Stimulated activated CD4-positive, alpha-beta T cell treated with anti-CD3 and anti-CD28 coated beads, Interleukin-4, amount 100 ng/mL, for 4 hours (primary cell): ENCODE measurements at places on chromosomes 3 and 15.
A peak's percentile ranks its signal among the peaks of the same experiment; 100 is the strongest.

GRCh38 chr3:54206874-54207273 lies 84.5 kb downstream of the CACNA2D3 start:
- no peak for DNase-seq

DNA sequence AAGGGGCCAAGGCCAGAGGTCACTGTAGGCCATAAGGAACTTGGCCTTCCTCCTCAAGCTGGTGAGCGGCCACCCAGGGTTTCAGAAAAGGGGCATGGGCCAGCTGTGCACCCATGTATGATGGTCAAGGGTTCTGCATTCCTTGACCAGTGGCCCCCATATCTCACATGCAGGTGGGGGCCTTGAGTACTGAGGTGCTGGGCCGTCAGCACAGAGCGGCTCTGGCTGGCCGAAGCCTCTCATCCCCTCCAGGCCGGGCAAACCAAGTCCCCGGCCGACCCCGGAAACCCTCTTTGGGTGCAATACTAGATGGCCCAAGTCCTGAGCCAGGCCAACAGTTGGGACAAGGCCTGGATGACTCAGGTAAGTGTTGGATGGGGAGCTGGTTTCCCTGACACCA lies 9.5 kb downstream of the ALG3 start:
- DNase-seq, result no peak

DNA sequence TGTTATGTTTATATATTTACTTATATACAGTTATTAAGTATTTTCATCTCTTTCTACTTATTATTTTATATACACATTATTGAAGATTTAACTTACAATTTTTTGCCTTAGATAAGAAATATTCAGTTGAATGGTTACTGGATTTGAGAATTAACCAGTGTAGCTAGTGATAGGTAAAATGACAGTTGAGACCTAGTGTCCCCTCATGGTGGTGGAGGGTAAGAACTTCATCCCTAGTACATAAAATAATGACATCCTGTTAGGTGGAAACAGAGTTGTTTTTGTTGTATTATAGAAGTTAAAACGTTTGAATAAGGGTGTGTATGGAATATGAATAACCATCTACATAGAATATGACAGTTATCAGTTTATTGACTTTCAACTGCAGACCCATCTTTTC lies 1152.4 kb upstream of the ALCAM start:
- DNase-seq, result no peak

- no peak for DNase-seq
Measured at GRCh38 chr3:123448536-123449101, at the start of gene ADCY5. Gene ADCY5, minus strand, starts transcription at chr3:123449090. Its CDS starts 545 bp downstream, at chr3:123448545.

DNA sequence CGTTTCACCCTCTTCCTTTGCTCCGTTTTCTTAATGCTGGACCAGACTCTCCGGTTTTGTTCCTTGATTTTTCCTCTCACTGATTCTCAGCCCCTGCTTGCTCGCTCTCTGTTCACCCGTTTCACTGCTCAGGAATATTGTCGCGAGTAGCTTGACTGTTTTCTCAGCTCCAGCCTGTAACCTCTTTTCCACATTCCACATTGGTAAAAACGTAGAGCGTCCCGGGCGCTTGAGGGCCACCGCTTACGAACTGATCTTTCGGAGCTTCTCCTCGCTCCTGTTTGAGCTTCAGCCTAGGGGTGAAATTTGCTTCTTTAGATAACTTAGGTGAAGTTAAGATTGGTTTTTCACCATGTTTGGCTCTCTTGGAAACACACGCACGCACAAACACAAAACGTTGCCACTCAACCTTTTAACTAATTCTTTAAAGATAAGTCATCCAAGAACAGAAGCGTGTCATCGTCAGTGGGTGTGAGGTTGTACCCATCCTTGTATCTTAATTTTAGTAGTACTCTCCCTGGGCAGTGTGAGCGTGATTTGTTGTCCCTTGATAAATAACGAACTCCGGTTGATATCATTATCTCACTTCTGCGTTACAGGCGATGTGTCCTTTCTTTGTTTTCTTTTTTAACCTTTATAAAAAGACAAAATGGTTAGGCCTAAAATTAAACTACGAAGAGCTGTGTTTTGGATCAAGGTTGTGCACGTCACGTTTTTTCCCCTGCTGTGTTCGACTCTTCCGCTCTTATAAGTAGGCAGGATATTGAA lies 1.0 kb downstream of the PAK2 start:
- peak; percentile 48 for DNase-seq

DNA sequence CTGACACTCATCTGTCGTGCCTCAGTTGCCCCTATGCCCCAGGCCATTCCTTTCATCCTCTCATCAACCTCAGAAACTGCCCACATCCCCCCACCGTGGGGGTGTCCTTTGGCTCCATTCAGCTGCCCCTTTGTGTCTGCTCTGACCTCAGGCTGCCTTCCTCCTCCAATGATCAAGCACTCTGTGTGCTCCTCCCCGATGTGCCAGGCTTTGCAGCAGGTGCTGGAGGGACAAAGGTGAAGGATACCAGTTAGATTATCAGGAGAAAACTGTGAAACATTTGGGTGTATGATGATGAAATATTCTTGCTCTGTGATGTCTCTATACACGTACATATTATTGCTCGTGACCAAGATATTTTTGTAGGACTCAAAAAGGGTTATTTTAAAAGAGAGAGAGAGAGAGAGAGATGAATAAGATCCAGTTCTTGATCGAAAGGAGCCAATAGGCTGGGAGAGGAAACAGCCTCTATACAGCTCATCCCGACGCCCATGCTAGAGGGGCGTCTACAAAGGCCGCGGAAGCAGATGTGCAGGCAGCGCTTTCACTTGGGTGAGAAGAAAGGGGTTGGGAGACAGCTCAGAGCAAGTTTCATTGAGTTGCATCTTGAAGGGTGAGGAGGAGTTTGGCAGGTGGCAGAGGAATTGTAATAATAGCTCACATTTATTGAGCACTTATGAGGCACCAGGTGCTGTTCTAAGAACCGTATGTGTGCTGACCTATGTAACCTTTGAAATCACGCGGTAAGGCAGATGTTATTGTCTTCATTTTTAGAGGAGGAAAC lies 28.3 kb upstream of the ADCY5 start:
- DNase-seq, result no peak

DNA sequence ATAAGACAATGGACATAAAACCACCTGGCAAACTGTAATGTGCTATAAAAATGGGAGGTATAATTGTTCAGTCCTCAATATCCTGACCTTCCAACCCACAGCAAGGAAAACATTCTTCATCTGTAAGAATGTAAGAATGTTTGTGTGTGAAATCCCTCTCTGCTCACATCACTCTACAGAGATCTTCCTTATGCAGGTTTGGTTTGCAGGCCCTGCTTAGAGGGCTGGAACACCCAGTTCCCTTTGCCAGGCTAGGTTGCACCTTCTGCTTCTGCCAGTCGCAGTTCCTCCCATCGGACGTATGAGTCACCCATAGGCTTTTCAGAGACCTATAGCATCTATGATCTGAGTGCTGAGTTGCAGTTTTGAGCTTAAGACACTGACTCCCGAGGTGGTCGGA lies 24.1 kb upstream of the MINAR1 start:
- no peak for DNase-seq

GRCh38 chr3:35663471-35663870 lies 24.1 kb downstream of the ARPP21 start:
- no peak for DNase-seq

DNA sequence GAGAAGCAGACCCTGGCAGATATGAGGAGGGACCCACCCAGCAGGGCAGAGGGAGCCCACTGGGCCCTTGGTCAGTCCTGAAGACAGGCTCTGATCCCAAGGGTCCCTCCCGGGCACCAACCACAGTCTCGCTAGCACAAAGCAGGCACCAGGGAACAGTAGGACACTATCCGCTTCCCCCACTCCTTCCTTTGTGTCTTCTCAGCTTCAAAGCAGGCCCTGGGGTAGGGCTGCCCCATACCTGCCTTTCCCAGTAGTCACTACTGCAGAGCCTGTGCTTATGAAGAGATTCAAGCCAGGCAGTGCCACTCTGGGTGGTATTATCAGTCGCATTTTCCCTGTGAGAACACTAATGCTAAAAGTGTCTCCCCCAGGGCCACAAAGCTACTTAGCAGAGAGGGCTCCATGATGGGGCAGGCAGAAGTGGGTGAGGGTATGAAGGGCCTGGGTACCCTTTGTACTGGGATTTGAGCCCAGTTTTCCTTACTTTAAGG lies 32.7 kb downstream of the SRPRB start:
- no peak for DNase-seq

DNA sequence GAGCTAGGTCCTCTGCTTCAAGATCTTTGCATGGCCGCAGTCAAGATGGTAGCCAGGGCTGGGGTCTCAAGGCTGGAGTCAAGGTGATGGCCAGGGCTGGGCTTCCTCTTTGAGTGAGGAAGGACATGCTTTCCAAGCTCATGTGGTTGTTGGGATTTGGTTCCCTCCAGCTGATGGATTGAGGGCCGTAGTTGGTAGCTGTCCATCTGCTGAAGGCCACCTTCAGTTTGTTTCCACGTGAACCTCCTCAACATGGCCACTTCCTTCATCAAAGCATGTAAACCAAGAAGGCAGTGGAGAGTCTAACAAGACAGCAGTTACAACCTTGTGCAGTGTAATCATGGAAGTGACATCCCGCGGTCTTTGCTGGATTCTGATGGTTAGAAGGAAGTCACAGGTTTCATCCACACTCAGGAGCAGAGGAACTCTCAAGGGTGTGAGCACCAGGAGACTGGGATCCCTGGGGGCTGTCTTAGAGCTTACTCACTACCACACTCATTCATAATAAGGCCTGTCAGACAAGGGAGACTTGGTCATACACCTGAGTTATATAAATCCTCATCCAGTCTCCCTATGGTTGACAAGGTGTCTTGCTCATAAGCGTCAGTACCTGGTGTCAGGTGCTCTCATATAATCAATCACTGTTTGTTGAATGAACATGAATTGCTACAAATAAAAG lies 42.1 kb downstream of the ABHD5 start:
- DNase-seq, result no peak

DNA sequence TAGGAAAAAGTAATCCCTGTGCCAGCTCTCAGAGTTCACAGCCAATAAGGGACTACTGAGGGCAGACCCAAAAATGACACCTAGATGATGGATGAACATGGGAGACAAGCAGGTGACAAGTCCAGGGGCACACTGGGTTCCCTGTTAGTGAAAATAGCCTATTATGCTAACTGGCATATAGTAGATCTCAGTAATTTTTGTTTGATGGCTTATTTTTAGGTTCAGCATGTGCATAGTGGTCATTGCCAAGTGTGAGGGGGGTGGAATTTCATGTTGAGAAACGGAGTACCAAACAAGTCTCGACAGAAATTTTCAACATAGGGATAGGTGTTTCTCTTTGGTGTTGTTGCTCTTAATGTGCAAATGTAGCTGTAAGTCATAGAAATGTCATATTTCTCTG lies 6.4 kb upstream of the ITGB5 start:
- DNase-seq, result no peak

DNA sequence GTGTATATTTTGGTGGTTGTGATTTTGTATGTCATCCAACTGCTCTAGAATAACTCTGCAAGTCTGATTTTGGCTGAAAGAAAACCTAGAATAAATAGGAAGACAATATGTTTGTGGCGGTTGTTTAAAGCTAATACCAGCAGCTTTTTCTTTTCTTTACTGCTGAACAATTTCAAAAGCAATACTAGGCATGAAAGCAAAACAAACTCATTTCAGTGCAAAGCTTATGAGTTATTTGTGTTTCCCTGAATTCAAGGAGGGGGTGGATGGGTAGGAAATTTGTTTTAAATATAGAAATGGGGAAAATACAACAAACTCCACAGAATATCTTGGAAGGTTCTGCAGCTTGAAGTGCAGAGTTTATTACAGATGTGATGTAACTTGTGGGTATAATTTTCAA lies 1041.9 kb upstream of the NR2F2 start:
- DNase-seq, result no peak

DNA sequence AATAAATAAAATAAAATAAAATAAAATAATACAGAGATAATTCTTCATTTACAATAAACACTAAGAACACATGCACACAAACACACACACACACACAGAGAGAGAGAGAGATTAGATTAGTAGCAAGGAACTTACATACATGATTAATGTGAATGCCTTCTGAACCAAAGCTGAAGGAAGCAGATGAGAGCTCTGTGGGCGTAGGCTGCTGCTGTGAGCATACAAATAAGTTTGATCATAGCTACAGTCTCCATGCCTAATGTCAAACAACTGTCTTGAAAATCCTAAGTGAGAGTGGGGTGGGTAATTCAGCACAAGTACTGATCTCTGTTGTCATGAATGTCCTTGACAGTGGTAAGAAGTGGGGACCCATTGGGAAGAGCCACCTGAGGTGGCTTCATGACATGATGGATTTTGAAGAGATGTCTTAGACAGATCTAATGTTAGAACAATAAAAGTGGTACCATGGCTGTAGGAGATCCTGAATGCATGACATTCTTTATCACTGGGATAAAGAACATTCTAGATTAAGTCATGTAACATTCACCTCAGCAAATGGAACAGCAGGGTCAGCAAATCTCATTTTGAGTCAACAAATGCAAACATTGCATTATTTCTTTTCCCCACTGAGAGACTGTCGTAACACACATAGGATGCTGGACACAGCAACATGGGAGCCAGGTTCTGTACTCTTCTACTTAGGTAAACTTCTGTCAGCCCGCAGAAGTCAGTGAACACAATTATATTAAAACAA lies 46.2 kb downstream of the CHL1 start:
- DNase-seq, result no peak

GRCh38 chr3:135258916-135259315 lies 463.9 kb downstream of the EPHB1 start:
- DNase-seq, result no peak

GRCh38 chr15:84942456-84942855 lies 39.2 kb upstream of the PDE8A start:
- no peak for DNase-seq
